ENCODE measurements at places on chromosomes 11 and 22.

GRCh38 chr22:43396321-43396933 lies 15.4 kb upstream of the MPPED1 start:
- no peak for DNase-seq

DNA sequence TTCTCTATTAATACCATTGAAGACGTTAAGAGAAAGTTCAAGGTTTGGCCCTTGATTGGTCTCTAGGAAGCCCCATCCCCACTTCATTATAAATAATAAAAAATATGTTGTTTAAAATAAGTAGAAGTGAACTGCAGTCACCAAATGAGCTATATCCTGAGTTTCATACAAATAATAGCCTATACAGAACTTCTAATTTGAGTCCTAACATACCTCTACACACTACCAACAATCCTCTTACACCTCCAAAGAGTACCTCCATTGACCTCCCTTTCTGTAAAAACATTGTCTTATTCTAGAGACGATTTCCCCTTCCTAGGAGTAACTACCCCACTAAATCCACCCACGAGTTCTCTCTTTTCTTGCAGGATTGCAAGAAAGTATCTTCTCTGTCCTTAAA lies 7.2 kb upstream of the HBD start:
- no peak for DNase-seq

GRCh38 chr22:32839831-32840584 lies 38.5 kb downstream of the TIMP3 start:
- peak; percentile 39 for DNase-seq

DNA sequence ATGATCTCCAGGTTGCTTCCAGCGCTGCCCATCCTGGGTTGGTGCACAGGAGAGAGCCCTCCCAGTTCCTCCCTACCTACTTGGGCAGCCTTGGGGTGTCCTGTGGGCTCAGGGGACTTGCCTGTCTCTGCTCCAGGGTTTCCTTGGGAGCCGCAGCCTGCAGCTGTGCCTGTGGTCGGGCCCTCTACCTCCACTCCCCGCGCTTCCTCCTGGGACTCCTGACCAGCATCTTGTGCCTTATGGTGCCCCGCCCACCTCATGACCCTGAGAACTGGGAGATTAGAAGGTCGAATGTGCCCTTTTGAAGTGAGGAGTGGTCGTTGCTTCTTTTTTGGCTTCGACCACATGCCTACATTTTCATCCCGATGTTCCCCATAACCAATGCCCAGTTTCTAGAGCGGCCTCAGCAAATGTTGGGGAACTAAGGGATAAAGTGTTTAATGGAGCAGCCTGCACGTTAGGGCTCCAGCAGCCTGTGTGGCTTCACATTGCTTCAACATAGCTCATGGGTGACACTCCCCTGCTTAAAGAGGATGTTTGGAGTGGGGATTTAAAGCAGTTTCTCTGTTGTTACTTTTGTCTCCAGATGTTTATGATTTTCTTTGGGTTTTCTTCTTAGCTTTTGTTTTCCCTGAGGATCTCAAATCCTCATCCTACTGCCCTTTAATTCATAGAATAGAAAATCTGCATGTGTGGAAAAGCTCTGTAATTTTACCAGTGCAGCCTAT lies 248.8 kb downstream of the TBC1D22A start:
- no peak for DNase-seq

All from mesothelial cell of epicardium (in vitro differentiated cells).